ENCODE measurements at places on chromosomes 5 and 9.

DNA sequence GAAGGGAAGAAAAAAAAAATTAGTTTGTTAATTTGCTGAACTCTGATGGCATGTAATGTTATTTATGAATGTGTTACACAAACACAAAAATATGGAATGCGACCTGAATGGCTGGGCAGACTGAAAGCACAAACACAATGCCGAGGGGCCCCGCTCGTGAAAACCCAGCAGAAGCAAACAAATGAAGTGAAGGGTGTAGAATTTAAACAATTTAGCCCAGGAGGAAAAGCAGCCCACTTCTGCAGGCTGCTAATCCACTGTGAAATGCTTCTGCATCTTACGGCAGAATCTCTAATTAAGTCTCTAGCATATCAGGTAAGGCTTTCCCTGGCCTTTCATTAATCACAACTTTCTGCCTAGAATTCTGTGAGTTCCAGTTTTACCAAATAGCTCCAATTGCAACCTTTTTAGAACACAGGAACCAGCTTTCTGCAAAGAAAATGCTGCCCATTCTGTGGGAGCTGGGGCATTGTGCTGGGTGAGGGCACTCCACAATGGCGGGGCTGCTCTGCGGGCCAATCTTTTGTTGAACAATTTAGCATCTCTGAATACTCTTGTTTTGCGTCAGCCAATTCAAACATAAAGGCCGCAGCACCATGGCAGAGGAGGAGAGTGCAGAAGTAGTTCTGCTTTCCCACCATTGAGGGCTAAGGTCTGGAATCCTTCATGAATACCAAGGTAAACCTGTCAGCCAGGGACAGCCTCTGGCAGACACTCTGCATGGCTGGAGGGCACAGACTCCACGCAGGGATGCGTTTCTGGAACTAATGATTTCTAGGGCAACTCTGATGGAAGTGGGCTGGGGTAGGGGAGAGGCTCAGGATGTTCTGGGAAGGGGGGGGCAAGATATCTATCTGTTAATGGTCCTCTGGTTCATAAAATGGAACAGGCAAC is 66.4 kb downstream of the PTCH1 start:
- DNase-seq: no peak

GRCh38 chr9:2992427-2992826 is 148.5 kb upstream of the PUM3 start:
- DNase-seq: no peak

GRCh38 chr5:135832941-135833920 is 1.2 kb upstream of the SLC25A48 start:
- DNase-seq: no peak

- no peak for DNase-seq
These were observed 210.1 kb downstream of the GOLPH3 start for GRCh38 chr5:31964007-31964360.
